ENCODE measurements at places on chromosomes 1 and 21.

DNA sequence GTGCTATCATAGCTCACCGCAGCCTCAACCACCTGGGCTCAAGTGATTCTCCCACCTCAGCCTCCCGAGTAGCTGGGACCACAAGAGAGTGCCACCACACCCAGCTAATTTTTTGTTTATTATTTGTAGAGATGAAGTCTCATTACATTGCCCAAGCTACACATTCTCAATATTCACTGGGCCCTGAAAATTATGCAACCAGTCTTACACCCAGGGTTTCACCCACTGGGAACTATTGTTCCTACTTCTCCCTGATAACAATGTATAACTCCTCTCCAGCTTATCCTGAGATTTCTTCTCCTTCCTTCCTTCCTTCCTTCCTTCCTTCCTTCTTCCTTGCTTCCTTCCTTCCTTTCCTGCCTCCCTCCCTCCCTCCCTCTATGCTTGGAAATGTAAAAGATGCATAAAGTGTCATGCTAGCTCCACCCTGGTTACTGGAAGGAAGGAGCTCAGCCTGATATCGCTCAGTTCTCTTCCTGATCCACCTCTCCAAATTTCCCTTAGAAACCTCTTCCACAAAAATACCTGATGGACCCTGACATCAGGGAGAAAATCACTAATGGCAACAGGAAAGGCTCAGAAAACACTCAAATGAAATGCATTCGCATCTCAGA, 11.2 kb upstream of the VSIG8 start:
- no peak for DNase-seq

DNA sequence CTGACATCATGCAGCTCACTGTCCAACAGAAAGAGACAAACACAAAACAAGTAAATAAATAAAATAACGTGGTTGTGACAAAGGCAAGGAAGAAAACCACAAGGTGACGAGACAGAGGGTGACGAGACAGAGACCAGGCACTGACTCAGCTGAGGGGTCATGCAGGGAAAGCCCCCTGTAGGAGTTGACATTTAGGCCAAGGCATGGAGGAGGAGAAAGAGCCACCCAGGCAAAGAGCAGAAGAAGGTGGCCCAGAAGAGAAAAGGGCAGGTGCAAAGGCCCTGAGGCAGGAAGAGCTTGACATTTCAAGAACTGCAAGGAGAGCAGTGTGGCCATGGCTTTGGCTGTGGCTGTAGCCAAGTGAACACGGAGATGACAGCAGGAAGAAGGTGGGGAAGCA, 65.1 kb upstream of the ID3 start:
- no peak for DNase-seq

- no peak for DNase-seq
These were observed 9.1 kb downstream of the SYT2 start for GRCh38 chr1:202701200-202701599.

DNA sequence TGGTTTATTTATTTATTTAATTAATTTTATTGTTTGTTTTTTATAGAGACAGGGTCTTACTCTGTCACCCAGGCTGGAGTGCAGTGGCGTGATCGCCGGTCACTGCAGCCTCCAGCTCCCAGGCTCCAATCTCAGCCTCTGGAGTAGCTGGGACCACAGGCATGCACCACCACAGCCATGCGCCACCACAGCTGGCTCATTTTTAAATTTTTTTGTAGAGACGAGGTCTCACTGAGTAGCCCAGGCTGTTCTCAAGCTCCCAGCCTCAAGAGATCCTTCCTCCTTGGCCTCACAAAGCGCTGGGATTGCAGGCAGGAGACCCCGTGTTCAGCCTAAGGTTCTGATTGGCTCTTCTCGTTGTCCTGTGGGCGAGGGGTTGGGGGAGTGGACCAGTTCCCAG, 22.1 kb downstream of the UMODL1 start:
- DNase-seq = no peak
